ENCODE measurements at places on chromosomes 3 and 15.

GRCh38 chr3:82033186-82033585, 271.7 kb upstream of the GBE1 start:
- no peak for DNase-seq

- DNase-seq = no peak
Observed at GRCh38 chr3:23888617-23889228, 28.1 kb downstream of the NKIRAS1 start.

- no peak for DNase-seq
Observed at GRCh38 chr3:16789344-16790120, 95.2 kb upstream of the PLCL2 start.

GRCh38 chr3:59836531-59836930, 786.7 kb upstream of the CFAP20DC start:
- DNase-seq = no peak

GRCh38 chr15:69813881-69814280, 283.8 kb downstream of the TLE3 start:
- no peak for DNase-seq

DNA sequence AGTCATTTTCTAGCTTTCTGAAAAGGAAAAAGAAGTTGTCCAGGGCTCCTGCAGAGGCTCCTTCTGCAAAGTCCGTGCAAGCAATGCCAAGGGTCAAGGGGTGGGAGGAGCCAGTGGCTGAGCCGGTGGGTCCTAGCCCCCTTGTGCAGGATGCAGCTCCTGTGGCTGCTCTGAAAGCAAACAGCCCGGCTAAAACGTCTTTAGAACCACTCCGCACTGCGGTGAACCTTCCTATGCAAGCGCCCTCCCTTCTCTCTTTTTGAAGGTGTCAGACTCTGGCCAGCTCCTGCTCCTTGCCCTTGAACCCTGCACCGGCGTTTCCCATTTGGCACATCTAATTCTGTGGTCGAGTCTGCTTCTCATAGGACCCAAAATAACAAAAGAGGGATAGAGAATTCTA, 183.1 kb downstream of the UACA start:
- no peak for DNase-seq

DNA sequence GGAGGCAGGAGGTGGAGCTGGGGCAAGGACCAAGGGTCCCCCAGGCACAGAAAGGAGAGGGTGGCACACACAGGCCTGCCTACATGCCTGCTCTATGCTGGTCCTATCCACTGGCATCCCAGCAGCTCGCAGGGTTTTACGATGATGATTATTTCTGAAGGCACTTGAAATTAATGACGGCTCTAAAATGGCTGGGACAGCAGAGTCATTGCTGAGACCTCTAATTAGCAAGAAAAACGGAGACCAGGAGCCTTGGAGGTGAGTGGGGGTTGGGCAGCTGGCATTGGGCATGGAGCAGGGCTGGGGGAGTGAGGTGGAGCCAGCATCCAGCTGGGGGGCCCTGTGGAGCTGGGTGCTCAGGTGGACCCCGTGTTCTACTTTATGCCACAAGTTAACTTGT, 3.5 kb upstream of the LINGO1 start:
- DNase-seq = no peak

- DNase-seq = no peak
Observed at GRCh38 chr3:98985431-98985830, 83.9 kb upstream of the DCBLD2 start.

GRCh38 chr15:89707577-89707976, 17.0 kb downstream of the WDR93 start:
- no peak for DNase-seq

GRCh38 chr15:70627734-70628548, 135.4 kb downstream of the UACA start:
- DNase-seq = no peak

DNA sequence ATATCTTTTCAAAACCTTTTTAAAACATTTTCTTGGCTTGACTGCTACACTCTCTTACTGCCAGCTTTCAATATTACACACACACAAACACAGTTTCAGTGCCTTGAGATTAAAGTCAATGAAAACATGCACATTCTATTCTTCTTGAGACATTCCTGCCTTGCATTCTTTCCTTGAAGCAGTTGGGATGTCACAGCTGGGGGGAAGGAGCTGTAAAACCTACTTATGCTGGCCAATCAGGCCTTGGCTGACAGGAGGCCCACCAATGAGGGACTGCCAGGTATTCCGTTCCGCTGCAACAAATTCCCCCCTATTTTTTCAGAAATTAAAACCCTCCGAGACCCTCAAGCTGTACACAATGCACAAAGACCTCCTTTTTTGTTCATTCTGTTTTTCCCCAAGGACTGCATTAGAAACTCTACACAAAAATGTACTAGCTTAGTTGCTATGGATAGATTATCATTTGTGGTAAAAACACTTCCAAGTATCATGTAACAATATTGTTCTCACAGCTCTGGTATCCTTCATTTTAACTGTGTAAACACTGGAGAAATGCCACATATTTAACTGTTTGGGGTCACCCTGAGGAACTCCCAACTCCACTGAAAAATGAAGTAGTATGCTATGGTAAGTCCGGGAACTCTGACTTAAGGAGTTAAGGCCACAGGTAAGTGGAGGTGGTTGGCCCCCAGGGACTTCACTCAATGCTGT, 18.5 kb downstream of the FSTL1 start:
- DNase-seq = no peak

DNA sequence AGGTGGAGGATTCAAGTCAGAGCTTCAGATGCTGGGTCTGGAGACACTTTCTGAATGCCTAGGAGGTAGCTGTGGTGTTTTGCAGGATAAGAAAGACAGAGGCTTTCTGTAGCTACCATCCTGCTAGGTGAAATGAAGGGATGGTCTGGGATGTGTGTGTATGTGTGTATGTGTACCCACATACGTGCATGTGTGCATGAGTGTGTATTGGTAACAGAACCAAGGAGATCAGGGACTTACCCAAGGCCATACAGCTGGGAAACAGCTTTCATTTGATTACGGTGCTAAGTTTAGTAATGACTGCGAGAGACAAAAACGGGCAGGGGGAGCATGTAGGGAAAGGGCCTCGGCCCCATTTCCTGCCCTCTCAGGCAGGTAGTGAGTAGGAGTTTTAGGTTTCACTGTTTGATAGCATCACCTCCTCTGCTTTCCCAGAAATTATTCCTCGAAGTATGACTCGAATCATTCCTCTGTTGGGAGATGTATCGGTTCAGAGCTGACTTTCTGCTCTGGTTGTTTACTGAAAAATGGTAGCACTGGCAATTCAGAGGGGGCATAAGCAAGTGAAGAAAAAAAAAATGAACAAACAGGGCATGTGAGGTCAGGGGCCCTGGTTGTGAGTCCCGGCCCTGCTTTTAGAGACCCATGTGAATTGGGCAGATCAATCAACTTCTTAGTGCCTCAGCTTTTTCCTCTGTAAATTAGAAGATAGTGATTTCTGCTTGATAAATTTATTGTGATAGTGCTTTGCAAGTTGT, 130.7 kb downstream of the LPP start:
- DNase-seq = no peak

- DNase-seq = no peak
Observed at GRCh38 chr15:38307251-38307650, 54.6 kb downstream of the SPRED1 start.
